ENCODE measurements at places on chromosomes 4 and X.

DNA sequence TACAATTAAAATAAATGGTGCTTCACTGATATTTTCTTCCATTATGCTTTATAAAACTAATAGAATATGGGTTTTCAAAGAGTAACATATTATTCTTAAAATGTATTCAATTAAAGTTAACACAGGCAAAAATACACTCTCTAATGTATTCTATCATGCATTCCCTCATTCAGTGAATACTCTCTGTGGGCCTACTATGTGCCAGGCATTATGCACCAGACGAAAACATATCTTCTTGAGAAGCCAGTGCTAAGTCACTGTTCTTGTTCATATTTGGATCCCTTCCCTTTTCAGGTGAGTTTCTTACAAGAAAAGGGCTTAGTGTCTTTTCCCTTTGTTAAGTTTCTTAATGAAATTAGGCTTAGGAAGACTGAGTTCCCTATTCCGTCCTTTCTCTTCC is 58.1 kb downstream of the NAF1 start:
- DNase-seq: no peak

DNA sequence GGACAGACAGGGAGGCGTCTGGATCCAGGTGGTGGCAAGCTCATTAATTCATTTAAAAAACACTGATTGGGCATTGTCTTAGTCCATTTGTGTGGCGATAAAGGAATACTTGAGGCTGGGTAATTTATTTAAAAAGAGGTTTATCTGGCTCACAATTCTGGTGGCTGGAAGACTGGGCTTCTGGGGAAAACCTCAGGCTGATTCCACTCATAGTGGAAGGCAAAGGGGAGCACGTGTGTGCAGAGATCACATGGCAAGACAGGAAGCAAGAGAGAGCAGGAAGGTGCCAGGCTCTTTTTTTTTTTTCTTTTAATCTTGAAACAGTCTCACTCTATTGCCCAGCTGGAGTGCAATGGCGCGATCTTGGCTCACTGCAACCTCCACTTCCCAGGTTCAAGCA is 100.2 kb upstream of the METTL14 start:
- DNase-seq: no peak

DNA sequence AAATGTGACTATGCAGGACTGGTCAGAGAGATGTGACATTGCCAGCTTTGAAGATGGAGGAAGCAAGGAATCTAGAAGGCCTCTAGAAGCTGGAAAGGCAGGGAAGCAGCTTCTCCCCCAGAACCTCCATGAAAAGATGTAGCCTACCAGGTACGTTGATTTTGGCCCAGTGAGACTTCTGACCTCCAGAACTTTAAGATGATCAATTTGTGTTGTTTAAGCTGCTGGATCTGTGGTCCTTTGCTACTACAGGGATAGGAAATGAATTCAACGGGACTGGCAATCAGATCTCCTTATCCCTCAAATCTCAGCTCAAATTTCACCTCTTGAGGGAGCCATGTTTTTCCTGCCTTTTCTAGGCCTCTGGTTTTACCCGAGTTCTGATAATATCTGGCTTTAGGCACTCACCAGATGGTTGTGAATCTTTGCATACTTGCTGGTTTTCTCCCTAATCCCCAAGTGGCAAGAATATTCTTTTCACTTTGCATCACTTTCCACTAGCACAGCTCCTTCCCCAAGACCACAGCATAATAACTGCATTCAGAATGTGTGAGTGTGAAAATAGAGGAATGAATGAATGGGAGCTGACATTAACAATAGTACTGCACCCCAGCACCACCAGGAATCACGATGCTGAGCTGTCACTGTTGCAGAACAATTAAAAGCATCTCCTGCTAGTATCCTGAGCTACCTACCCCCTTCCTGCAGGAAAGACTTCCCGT is 25.5 kb upstream of the TMSB4X start:
- no peak for DNase-seq

DNA sequence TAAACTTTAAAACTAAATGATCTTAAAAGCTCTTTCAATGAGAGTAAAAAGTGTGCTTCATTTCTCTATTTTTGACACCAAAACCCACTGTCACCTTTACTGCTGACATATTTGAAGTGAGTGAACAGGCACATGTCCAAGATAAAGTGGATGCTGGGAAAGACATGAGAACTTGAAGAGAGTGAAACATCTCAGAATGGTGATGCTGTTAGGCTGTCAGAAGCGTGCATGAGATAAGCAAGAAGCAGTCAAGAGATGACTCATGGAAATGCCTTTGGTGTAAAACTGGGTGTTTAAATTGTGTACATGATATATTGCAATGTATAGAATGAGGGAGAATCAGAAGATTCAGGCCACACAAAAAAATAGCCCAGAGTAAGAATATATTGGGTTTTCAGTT is 21.8 kb upstream of the GBA3 start:
- DNase-seq: no peak

- no peak for DNase-seq
These were observed 4.8 kb upstream of the GPM6B start for GRCh38 chrX:13821738-13822137.

- peak; percentile 86 for DNase-seq
These were observed 45.2 kb downstream of the TRIM2 start for GRCh38 chr4:153249199-153250041.
